ENCODE measurements at places on chromosomes 2 and 18.
A peak's percentile ranks its signal among the peaks of the same experiment; 100 is the strongest.

- no peak for DNase-seq
These were observed 32.2 kb downstream of the MAL start for GRCh38 chr2:95057535-95058370.

DNA sequence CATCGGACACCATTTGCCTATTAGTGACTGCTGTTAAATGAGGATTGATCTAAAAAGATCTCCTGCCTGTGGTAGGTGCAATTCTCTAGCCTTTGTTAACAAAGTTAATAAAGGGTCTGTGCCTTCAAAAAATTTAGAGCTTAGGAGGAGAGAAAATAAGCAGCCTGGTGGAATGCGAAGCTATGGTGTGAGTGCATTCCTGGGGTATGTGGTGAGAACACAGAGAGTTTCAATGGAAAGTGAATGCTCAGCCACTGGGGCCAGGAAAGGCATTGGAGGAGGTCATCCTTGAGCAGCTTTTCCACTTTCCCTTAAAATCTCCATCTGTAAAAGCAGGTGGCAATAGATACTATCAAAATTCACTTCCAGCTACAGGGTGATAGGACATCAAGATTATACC, 331.2 kb upstream of the LRATD1 start:
- no peak for DNase-seq

DNA sequence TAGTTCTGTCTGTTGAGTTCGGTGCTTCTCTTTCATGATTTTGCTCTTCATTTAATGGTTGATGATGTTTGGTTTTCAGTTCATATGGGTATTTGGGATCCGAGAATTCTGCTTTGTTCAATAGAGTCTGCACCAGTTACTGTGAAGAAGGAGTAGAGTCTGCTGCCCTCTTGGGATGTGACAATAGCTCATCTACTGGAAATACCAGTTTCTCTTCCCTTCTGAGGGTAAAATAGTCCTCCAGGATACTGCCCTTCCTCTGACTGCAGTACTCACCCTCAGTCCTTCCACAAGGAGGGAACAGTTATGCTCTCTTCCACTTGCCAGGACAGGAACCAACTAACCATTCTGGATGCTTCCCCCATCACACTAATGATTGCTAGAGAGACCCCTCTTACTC, 12.5 kb upstream of the TNFAIP6 start:
- DNase-seq = no peak

GRCh38 chr2:174784316-174784715, 20.0 kb upstream of the CHRNA1 start:
- DNase-seq = no peak

- peak; percentile 48 for DNase-seq
These were observed 3.6 kb upstream of the D2HGDH start for GRCh38 chr2:241730671-241731293.

Measured in stimulated activated CD4-positive, alpha-beta T cell treated with anti-CD3 and anti-CD28 coated beads, Interleukin-1b, Interleukin-23, amount 100 ng/mL, for 48 hours (primary cell).